Stimulated activated CD4-positive, alpha-beta T cell treated with anti-CD3 and anti-CD28 coated beads, Interleukin-12 subunit alpha, Interleukin-12 subunit beta, amount 100 ng/mL, for 4 hours (primary cell): ENCODE measurements at places on chromosomes 11 and 22.
A peak's percentile ranks its signal among the peaks of the same experiment; 100 is the strongest.

- DNase-seq, result no peak
Observed at GRCh38 chr11:41609511-41609910, 150.1 kb upstream of the LRRC4C start.

DNA sequence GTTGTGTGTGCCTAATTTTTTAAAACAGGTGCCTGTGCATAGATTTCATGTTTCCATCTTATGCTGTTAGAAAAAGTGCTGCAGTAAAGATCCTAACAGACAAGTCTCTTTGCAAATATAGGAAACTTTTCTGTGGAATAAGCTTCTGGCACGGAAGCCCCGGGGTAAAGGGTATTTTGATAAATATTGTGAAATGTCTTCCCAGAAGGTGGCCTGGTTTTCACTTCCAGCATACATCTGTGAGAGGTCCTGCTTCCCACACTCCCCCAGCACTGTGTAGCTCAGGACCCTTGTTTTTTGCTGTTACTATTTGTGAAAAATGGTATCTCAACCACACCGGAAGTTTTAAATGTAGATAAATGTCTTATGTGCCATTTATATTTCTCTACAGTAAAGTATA lies 14.5 kb downstream of the ST3GAL4 start:
- no peak for DNase-seq

DNA sequence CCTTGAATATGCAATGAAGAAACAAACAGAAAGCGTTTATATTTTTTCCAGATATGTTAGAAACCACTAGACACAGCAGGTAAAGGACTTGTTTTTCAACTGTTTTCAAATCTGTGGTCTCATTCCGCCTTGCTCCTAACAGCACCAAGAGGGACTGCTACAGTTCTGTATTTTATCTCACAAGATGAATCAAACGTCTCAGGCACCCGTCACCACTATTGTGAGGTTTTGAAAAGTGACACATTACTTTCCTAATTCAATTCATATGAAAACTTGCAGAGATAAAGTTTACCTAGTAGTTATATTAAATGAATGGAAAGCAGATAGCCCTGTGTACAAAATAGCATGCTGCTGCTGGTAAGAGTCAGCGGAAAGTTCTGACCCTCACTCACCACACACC lies 386.3 kb downstream of the ETS1 start:
- no peak for DNase-seq

DNA sequence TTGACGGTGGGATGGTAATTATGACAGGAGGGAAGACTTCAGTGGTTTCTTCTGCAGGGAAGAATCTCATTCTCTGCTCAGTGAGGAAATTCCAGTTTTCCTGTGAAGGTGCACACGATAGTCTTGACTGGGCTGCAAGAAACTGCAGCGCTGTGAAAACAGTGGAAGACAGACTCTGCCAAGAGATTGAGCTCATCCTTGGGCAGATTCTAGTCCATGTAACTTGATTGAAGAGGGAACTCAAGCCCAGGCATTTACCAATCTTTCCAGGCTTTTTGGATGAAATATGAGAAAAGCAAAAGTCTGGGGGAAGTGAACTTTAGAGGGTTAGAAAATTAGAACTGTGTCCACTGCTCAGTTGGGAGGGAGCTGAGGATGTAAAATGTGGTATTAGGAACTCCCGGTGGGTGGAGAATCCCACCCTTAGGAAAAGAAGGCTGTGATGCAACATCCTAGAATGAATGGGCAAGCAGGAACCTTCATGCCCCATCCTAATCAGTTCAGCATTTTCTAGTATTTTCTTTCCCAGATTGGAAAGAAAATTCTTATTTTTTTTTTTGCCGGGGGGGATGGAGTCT lies 212.6 kb downstream of the DBX1 start:
- no peak for DNase-seq

DNA sequence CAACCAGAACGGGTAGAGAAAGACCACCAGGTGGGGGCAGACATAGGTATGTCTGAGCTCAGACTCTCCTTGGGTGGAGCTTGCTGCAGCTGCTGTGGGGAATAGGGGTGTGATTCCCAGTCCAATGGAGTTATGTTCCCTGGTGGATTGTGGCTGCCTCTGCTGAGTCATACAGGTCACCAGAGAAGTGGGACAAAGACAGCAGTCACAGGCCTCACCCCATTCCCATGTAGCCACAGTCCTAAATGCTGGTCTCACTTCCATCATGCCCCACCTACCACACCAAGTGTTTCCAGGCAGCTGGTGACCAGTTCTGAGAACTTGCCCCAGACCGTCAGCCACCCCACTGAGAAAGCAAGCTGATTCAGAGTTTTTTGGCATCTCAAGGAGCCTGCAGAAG lies 17.5 kb downstream of the OR52E5 start:
- no peak for DNase-seq

GRCh38 chr11:127393460-127393997 lies 393.0 kb upstream of the KIRREL3 start:
- DNase-seq, result no peak

GRCh38 chr11:122004446-122004845 lies 111.6 kb downstream of the BLID start:
- DNase-seq, result no peak

DNA sequence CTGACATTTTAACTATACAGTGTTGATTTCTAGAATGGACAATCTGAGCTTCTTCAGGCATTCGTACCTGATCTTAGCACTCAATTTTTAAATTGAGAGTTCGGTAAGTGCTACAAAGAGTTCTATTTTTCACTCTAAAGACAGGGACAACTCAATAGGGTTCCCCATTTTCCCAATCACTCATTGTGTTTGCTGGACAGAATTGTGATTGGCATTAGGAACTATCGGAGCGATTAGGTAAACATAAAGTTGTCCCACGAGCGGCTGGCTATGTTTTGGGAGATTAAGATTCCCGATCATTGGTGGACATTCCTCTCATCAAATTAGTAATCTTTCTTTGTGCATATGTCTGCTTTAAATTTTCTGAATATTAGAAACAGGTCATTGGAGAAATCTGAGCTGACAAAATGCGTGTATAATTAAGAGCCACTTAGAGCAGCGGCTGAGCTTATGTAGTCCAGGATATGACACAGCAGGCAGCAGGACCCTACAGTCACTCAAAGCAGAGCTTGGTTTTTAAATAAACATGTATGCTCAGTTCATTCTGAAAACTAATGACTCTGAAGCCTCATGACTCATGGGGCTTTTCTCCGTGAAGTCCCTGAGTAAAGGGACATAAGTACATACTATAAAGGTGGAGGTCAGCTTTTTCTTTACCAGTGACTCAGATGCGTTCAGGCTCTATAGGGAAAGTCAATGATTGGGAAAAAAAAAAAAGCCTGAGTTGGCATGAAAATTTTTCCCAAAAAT lies 109.4 kb downstream of the GRIA4 start:
- no peak for DNase-seq

- peak; percentile 36 for DNase-seq
Observed at GRCh38 chr11:122882857-122883645, 492 bp downstream of the JHY start.

GRCh38 chr11:82557274-82557673 lies 176.4 kb downstream of the FAM181B start:
- DNase-seq, result no peak

DNA sequence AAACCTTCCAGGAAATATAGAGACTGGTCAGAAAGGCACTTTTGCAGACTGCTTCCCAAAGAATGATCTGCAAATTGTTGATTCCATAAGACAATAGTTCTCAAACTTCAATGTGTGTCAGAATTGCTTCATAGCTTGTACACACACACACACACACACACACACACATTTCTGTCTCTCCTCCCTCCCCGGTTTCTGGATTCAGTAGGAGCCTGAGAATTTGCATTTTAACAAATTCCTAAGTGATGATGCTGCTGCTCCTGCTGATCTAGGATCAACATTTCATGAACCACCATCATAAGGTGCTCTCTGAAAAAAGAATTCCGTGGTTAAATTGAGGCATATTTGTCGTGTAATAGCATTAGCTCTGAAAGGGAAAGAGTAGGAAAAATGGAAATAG lies 35.3 kb upstream of the FZD4 start:
- no peak for DNase-seq

DNA sequence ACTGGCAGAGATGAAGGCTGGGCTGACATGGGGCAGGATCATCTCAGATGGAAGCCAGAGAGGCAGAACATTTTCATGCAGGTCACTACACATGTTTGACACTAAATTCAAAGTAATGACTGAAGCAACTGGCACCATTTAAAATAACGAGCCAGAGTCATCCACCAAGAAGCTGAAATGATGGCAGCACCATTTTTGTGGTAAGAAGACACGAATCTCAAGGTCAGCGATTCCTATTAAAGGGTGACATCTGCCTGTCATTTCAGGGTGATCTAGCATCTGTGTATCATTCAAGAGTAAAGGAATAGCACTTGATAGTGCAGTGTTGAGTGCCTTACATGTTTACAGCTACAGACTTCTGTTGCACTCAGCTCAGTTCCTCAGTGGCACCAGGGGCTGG lies 113.4 kb upstream of the C11orf87 start:
- DNase-seq, result no peak

DNA sequence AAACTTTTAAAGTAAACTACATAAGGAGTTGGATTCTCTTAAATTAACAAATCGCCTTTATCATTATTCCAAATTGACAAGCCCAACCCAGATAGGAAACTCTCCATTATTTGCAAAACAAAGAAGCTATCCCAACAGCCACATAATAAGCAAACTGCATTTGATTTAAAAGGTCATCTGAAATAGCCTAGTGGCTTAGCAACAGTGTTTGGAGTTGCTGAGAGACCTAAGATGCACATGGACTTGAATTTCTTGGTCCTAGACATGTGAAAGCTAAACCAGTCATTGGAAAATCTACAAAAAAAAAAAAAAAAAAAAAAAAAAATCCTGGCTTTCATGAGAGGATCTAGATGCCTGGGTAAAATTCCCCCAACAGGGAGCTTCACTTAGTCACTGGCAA lies 69.5 kb downstream of the PRCP start:
- no peak for DNase-seq

GRCh38 chr11:74154620-74155281 lies 16.1 kb downstream of the C2CD3 start:
- DNase-seq, result no peak

GRCh38 chr11:71368966-71369365 lies 79.2 kb downstream of the DHCR7 start:
- no peak for DNase-seq

DNA sequence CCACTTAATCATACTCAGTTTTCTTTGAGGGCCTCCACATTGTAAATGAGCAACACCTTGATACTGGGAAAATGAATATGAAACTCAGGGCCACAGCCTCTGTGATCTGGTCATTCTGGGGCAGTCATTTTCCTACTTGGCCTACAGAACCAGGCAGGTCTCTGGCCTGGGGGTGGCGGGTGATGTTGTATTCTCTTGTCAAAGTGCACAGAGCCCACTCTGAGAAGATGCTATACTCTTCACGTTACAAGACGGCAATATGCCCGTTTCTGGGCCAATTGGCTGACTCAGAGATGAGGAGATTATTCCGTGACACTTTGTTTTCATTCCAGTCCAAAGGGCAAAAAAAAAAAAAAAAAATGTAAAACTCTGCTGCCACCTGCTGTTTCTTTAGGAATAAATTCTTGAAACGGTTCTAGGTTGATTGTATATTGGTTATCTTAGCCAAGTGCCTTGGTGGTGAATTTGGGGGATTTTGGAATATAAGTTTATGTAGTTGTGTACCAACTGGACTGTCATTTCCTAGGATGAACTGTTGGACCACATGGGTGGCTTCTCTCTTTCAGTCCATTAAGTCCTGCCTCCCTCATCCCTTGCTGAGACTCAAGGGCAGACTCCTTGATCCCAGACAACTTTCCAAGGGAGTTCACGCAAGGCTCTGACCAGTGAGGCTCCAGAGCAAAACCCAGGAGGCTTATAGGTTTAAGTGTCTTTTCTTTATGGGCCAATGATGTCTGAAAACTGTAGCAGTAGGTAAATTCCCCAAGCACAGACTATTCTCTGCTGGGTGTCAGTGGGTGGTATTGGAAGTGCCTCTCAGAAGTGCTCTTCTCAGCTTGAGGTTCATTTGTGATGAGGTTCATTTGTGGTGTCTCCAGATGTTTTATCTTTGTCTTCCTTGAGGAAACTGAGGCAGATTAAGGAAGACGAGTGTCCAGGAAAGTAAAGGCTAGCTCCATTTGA lies 18.2 kb downstream of the ADM start:
- DNase-seq, result peak; percentile 30

- no peak for DNase-seq
Observed at GRCh38 chr11:128868841-128869671, 2.0 kb upstream of the KCNJ1 start.

- DNase-seq, result no peak
Observed at GRCh38 chr22:46084943-46085827, 65.1 kb upstream of the PPARA start.

DNA sequence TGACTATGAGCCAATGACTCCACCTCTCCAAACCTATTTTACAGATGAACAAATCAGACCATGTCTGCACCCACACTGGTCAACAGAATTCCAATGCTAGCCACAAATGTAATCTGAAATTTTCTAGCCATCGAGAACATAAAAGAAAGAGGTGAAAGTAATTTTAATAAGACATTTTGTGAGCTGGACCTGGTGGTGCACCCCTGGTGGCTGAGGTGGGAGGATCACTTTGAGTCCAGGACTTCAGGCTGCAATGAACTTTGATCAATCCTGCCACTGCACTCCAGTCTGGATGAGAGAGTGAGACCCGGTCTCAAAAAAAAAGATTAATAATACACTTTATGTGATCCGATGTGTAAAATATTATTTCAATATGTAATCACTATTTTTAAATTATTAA lies 9.4 kb upstream of the RNF185 start:
- DNase-seq, result no peak

DNA sequence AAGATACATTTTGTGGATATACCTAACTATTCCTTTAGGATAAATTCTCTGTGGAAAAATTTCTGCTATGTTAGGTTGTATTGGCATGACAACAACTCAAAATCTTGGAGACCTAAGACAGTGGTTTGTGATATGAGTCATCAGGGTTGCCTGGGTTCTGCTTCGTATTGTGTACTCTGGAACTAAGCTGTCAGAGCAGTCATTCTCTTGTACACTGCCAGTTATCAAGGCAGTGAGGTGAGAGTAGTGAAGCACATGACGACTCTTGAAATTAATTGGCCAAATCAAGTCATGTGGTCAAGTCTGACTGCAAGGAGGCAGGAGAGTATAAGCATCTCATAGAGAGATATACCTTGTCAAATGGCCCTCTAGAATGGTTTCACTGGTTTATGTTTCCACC lies 104.4 kb downstream of the FANCF start:
- no peak for DNase-seq

DNA sequence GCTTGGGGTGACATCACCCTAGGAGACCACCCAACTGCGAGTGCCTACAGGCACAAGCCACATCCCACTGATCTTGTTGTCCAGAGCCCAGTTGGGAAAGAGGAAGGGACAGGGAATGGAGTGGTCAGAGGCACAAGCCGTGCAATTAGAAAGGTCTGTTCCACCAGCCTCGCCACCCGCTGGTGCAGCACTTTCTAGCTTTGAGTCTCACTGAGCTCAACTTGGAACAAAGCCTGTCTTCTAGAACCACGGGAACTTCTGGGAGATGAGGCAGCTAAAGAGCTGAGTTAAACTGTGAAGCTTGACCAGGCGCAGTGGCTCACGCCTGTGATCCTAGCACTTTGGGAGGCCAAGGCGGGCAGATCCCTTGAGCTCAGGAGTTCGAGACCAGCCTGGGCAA lies 29.3 kb downstream of the TPBGL start:
- DNase-seq, result no peak
